ENCODE measurements at places on chromosomes 11 and 22. TPM values are rescaled to one million over a fixed set of nuclear protein-coding genes. Genes with fewer than 3 reads are reported as not detected.

TMEM45B gene
- 2.9 TPM for total RNA-seq

OR5M8 gene
- not detected for total RNA-seq

SLC37A2 gene
- 52.2 TPM for total RNA-seq

- DNase-seq: no peak
These were observed 292.7 kb downstream of the OPCML start for GRCh38 chr11:133239575-133239974.

GGT5 gene
- 36.2 TPM for total RNA-seq

DCHS1 gene
- 53.6 TPM for total RNA-seq

DNA sequence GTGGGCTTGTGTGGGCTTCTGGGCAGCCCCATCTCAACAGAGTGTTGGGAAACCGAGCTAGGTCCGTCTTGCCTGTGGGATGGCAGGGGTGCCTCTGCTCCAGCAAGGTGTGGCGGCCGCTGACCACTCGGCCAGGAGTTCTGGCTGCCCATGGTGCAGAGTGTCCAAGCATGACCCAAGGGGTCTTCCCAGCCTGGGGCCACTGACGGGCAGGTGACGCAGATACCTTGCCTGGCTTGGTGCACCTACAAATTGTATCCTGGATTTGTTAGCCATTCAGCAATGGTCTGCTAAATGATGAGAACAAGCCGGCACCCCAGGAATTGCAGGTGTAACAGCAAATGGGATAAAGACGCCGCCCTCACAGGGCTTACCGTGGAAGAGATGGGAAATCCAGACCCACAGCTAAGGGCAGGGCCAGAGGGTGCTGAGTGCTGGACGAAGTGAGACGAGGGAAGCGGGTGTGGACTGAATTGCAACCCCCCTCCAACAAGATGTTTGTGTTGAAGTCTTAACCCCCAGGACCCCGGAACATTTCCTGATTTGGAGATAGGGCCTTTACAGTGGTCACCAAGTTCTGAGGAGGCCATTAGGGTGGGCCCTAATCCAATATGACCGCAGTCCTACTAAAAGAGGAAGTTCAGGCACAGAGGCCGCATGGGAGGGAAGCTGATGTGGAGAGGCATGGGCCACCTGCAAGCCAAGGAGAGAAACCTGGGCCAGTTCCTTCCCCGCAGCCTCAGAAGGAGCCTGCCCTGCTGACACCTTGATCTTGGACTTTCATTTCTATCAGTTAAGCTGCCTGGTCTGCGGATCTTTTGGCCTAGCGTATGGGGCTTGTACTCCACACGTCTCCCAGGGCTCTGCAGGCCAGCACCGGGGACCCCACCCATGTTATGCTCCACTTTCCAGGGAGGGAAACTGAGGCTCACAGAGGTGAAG is 45.2 kb upstream of the LINC01488 start:
- DNase-seq: peak; percentile 59

- DNase-seq: no peak
These were observed 3.8 kb downstream of the USP47 start for GRCh38 chr11:11845551-11845950.

DNA sequence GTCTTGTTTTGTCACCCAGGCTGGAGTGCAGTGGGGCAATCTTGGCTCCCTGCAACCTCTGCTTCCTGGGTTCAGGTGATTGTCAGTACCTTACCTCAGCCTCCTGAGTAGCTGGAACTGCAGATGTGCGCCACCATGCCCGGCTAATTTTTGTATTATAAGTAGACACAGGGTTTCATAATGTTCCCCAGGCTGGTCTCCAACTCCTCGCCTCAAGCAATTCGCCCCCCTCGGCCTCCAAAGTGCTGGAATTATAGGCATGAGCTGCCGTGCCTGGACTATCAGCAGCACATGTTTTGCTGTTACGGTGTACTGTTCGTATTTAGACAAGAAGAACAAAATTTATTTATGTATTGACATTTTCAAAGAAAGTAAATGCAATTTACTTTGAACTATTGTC is 34.8 kb downstream of the RAB39A start:
- DNase-seq: no peak

NCR3LG1 gene
- 1.7 TPM for total RNA-seq

DNAJB7 gene
- not detected for total RNA-seq

DNA sequence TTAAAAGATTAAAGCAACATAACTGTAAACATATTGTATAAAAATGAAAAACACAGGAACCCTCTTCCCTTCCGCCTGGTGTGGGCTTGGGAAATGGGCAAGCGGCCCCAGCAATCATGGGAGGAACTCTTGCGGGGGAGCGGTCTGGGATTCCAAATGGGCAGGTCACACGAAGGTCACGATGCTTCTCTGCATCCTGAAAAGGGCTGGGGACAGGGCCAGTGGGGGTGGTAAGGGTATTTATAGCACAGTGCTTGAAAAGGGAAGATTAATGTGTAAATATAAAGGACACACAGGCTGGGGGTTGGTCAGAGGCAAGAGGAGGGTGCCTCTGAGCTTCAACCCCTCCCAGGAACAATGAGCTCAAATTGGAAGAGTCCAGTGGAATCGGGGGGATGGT is 46.9 kb upstream of the OR4B1 start:
- DNase-seq: no peak

GRCh38 chr11:61976420-61976800 is 9.0 kb upstream of the FTH1 start:
- DNase-seq: peak; percentile 21
